ENCODE measurements at places on chromosomes 16 and 17.

DNA sequence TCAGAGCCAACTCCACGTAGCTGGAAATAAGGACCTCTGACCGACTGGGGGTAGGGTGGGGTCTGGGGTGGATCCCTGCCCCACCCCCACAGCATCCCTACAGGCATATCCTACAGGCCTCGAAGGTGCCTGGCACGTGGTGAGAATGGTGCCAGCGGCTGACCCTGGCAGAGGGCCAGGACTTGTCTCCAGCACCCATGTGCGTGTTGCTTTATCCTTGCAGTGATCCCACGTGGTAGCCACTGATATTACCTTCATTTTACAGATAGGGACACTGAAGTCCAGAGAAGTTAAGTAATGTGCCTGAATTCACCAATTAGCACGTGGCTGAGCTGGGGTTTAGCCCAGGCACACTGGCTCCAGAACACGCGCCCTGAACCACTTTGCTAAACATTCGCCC is 8.3 kb downstream of the ITGAD start:
- no peak for DNase-seq

GRCh38 chr17:28773736-28774135 is 29.9 kb downstream of the TRAF4 start:
- DNase-seq, result no peak

DNA sequence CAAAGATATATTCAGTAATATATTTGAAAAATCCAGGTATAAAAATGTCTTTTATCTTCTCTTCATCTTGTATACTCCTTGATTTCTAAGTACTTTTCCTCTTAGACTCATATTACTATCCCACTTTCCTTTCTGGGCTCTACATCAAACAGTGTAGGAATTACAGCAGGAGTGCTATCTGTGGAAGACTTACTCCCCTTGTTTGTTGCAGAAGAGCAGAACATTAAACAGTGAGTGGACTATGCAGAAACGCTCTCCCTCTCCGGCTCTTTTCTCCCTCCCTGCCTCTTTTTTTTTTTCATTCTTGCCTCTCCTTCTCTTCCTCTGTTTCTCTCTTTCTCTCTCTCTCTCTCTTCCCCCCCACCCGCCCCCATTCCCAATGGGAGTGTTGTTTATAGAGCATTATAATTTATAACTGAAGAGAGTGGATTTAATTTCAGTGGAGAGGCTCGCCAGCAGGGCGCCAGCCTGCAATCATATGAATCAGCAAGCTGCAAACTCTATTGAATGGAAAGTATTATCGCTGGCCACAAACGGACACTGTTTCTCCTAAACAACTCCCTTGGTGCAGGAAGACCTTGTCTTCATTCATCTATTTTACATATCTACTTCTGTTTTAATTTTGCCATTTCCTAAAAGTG is 242.3 kb upstream of the TBX2 start:
- no peak for DNase-seq

DNA sequence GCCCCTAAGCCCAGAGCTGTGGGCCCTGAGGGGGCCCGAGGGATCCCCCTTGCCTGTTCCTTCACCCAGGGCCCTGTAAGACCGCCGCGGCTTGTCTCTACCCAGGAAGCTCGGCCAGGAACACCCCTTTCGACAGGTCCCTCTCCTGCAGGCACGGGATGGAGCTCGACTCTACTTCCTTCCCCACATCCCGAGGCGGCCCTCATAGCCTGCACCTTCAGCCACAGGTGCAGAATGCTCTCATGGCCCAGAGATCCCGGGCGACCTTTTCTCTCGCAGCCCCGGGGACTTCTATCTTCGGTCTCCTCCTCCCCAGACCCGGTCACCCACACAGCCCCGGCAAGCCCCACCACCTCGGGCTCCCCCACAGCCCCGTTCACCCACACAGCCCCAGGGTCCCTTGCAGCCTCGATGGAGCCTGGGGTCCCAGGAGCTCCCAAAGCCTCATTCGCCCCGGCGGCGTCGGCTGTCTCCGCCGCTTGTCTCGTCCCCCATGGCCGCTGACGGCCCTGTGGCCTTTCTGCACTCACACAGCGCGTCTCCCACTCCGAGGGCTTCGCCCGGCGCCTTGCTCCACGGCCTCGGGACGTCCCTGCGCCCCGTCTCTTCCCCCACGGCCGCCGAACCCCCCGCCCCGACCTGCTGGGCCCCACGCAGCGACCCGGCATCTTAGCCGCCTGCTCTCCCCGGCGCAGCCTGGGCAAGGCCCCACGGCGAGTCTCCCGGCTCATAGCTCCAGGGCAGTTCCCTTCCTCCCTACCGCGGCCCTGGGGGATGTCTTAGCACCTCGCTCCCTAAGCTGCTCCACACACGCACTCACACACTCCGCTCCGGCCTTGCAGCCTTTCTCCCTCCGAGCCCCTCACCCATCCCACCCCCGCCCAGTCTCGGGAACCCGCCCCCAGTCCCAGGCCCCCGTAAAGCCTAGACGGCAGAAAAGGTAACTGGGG is 650 bp downstream of the KIAA0753 start:
- DNase-seq, result no peak

DNA sequence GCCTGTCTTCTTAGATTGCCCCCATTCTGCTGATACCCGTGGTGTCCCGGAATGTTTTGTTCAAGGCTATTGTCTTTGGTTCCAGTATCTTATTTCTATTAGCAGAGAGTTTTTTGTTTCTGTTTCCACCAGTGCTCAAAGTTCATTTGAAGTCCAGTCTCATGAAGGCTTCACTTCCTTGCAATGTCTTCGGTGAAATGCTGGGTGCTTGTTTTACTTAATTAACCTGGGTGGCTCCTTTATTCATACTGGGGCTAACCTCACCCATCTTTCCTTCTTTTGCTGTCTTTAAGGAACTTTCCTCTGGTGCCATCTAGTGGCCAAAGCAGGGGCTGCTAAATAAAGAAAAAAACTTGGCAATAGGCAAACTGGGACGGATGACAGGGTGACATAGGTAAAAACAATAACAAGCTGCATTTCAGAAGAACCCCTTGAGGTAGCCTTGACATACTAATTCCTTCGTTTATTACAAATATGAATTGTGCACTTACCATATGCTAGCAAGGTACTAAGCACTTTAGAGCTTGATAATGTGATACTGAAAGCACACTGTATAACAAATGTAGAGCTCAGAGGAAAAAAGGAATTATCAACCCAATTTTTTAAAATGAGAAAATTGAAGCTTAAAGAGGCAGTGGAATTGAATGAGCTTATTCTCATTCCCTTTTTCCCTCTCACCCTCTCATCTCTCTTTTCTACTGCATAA is 2.8 kb upstream of the SMIM36 start:
- DNase-seq, result peak; percentile 40

GRCh38 chr16:4319454-4320421 is 3.9 kb downstream of the GLIS2 start:
- DNase-seq, result peak; percentile 45
